ENCODE measurements at places on chromosomes 2 and 18.

- H3K4me3 ChIP-seq: no peak overlapping the region
- no peaks in the 10 kb centered on the region for H3K27me3 ChIP-seq
- DNase-seq: no peak
- H3K27ac ChIP-seq: no peak overlapping the region
- H3K4me1 ChIP-seq: no peaks in the 10 kb centered on the region
These were observed 1009.4 kb upstream of the CELF4 start for GRCh38 chr18:38575023-38575422.

DNA sequence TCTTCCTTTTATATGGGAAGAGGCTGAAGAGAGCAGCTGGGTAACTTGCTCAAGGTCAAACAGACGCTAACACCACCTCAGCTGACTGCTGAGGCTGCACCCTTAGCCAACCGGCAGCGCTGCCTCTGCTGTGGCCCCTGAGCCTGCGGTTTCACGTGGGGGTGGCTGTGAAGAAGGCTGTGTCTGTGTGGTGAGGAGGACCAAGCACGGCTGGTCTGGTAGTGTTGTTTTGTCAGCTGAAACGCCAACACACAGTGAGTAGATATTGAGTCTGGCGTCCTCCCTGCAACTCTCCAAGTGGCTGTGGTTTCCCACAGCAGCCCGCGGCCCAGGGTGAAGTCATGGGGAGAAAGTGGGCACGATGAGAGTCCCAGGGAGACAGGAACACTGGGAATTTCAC, 69.6 kb downstream of the THNSL2 start:
- no peaks in the 10 kb centered on the region for H3K4me1 ChIP-seq
- no peaks in the 10 kb centered on the region for H3K27me3 ChIP-seq
- H3K36me3 ChIP-seq: no peaks in the 10 kb centered on the region
- H3K4me3 ChIP-seq: no peak overlapping the region
- no peak for DNase-seq

DNA sequence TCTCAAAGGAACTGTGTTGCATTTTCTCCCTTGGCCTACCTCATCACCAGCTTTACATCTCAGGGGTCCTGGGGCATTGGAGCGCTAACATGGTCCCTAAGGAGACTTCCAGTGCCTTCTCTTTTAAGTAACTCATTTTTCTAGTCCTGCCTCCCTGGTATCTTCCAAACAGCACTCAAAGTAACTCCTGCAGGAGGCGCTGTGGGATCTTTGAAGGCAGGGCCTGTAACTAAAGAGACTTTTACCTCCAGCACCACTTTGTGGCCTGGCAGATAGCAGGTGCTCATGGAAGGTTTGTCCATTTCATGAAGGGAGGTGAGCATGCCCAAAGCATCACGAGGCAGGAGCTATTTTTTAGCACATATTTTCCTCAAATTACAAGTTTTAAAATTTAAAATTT, 411.0 kb upstream of the GYPC start:
- no peak for DNase-seq
- H3K4me3 ChIP-seq: no peak overlapping the region
- no peaks in the 10 kb centered on the region for H3K36me3 ChIP-seq
- H3K4me1 ChIP-seq: no peaks in the 10 kb centered on the region
- no peaks in the 10 kb centered on the region for H3K27me3 ChIP-seq

- H3K4me3 ChIP-seq: no peak overlapping the region
- H3K4me1 ChIP-seq: no peaks in the 10 kb centered on the region
- DNase-seq: no peak
These were observed 494.4 kb downstream of the SOX11 start for GRCh38 chr2:6186332-6187151.

DNA sequence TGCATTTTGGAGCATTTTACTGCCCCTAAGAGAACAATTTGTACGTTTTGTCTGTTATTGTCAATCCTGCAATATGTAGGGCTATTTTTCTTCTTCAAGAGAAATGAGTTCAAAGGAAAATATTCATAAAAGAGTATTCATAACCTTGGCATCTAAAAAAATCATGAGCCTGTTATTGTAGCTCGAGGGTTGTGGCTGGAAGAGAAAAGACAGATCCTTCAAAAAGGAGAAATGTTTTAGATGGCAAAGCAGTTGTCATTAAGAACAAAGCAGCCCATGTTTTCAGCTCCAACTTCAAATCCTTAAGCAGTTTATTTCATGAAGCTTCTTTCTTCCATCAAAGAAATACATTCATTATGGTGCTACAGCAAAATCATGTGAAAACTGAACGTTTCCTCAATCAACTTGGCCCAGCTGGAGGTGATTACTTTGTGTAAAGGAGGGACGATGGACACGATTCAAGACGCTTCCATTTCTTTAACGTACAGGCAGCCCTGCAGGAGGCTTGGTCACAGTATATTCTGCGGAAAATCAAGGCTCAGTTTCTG, 31.4 kb downstream of the QPCT start:
- H3K36me3 ChIP-seq: no peaks in the 10 kb centered on the region
- H3K27me3 ChIP-seq: no peaks in the 10 kb centered on the region
- H3K4me3 ChIP-seq: peak overlapping the region; percentile 80
- DNase-seq: no peak
- H3K27ac ChIP-seq: peak overlapping the region; percentile 83
- H3K4me1 ChIP-seq: peaks cover 46% of the 10 kb centered on the region

- H3K4me1 ChIP-seq: peaks cover 11% of the 10 kb centered on the region
- H3K36me3 ChIP-seq: no peaks in the 10 kb centered on the region
- H3K27ac ChIP-seq: no peak overlapping the region
- H3K27me3 ChIP-seq: no peaks in the 10 kb centered on the region
These were observed 20.2 kb upstream of the B3GNT2 start for GRCh38 chr2:62175728-62176127.

- no peak overlapping the region for H3K27ac ChIP-seq
- H3K4me3 ChIP-seq: no peak overlapping the region
- no peaks in the 10 kb centered on the region for H3K36me3 ChIP-seq
- H3K27me3 ChIP-seq: no peaks in the 10 kb centered on the region
These were observed 431.2 kb upstream of the CHST9 start for GRCh38 chr18:27616324-27616723.

- H3K4me3 ChIP-seq: no peak overlapping the region
- H3K27me3 ChIP-seq: no peaks in the 10 kb centered on the region
- DNase-seq: no peak
- H3K4me1 ChIP-seq: no peaks in the 10 kb centered on the region
- no peaks in the 10 kb centered on the region for H3K36me3 ChIP-seq
These were observed 88.0 kb downstream of the FTCDNL1 start for GRCh38 chr2:199762963-199763362.

DNA sequence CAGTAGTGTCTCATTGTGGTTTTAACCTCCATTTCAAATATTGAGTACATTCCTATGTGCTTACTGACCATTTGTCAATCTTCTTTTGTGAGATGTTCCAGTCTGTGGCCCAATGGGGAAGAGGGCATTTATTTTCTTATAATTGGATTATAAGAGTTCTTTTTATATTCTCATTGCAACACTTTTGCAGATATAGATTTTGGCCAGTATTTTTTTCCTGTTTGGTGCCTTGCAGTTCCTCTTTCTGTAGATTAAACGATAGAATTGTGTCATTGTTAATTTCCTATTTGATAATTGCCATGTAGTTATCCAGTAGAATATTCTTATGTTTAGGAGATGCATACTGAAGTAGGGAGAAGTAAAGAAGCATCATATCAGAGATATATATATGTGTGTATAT, 56.4 kb upstream of the CYTIP start:
- no peak for DNase-seq
- H3K27ac ChIP-seq: no peak overlapping the region
- H3K27me3 ChIP-seq: no peaks in the 10 kb centered on the region
- no peak overlapping the region for H3K4me3 ChIP-seq
- peaks cover 36% of the 10 kb centered on the region for H3K4me1 ChIP-seq
- H3K36me3 ChIP-seq: no peaks in the 10 kb centered on the region

DNA sequence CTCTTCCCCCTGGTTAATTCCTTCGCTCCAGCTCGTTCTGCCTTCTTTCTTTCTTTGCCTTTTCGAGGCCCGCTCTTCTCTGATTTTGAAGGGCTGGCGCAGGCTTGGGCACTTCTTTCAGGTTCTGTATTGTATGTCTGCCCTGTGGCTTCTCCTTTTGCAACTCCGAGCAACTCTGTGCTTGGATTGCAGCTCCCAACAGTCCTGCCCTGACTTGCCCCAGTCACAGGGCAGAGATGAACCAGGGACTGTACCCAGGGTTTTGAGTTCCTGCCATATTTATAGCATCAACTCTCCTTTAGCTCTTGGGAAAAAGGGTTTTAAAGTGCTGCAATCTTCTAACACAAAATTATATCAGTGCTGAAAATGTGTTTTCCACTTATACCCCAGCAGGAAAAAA, 31.1 kb upstream of the CD8A start:
- H3K27me3 ChIP-seq: no peaks in the 10 kb centered on the region
- H3K4me3 ChIP-seq: no peak overlapping the region
- H3K4me1 ChIP-seq: no peaks in the 10 kb centered on the region
- DNase-seq: no peak
- no peak overlapping the region for H3K27ac ChIP-seq

GRCh38 chr2:25743132-25743830, 69.9 kb upstream of the DTNB start:
- peak overlapping the region; percentile 90 for H3K27ac ChIP-seq
- H3K27me3 ChIP-seq: no peaks in the 10 kb centered on the region
- H3K36me3 ChIP-seq: peaks cover 53% of the 10 kb centered on the region
- peak overlapping the region; percentile 71 for H3K4me3 ChIP-seq

GRCh38 chr2:65438137-65438899, 5.9 kb upstream of the SPRED2 start:
- DNase-seq: no peak
- no peak overlapping the region for H3K27ac ChIP-seq
- peaks cover 33% of the 10 kb centered on the region for H3K27me3 ChIP-seq
- H3K36me3 ChIP-seq: peaks cover 3% of the 10 kb centered on the region
- peaks cover 16% of the 10 kb centered on the region for H3K4me1 ChIP-seq

DNA sequence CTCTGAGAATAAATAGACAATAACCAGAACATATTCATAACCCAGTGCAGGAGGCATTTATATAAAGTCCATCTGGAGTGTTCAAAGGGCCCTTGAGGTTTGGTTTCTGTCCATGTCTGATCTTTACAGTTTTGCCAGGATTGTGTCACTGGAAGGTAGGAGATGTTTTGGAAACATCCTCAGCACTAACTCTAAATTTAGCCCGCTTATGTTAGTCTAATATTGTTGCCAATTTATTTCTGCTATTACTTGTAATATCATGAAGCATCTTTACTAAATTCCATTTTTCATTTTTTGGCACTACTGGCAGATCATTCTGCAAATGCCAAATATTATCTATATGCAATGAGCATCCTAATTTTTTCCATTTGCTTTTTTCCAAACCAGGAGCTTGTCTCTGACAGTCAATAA, 22.4 kb upstream of the REV1 start:
- H3K36me3 ChIP-seq: no peaks in the 10 kb centered on the region
- no peaks in the 10 kb centered on the region for H3K4me1 ChIP-seq
- H3K27me3 ChIP-seq: peaks cover 4% of the 10 kb centered on the region
- DNase-seq: no peak
- H3K4me3 ChIP-seq: no peak overlapping the region
- H3K27ac ChIP-seq: no peak overlapping the region

GRCh38 chr2:38099099-38100028, 23.4 kb upstream of the CYP1B1 start:
- H3K36me3 ChIP-seq: no peaks in the 10 kb centered on the region
- peaks cover 57% of the 10 kb centered on the region for H3K27me3 ChIP-seq
- no peak overlapping the region for H3K27ac ChIP-seq
- H3K4me1 ChIP-seq: peaks cover 12% of the 10 kb centered on the region
- DNase-seq: no peak
- H3K4me3 ChIP-seq: no peak overlapping the region

- H3K27ac ChIP-seq: no peak overlapping the region
- peaks cover 7% of the 10 kb centered on the region for H3K4me1 ChIP-seq
- no peaks in the 10 kb centered on the region for H3K36me3 ChIP-seq
- H3K27me3 ChIP-seq: peaks cover 44% of the 10 kb centered on the region
- H3K4me3 ChIP-seq: no peak overlapping the region
These were observed 2.2 kb downstream of the NOL4 start for GRCh38 chr18:34222307-34223163.

GRCh38 chr2:67486041-67486796, 89.1 kb downstream of the ETAA1 start:
- H3K4me1 ChIP-seq: no peaks in the 10 kb centered on the region
- H3K27ac ChIP-seq: no peak overlapping the region
- H3K4me3 ChIP-seq: no peak overlapping the region
- DNase-seq: no peak

GRCh38 chr2:41990688-41991087, 57.1 kb upstream of the PKDCC start:
- no peak for DNase-seq
- H3K4me1 ChIP-seq: no peaks in the 10 kb centered on the region
- peaks cover 29% of the 10 kb centered on the region for H3K27me3 ChIP-seq
- H3K27ac ChIP-seq: no peak overlapping the region
- no peaks in the 10 kb centered on the region for H3K36me3 ChIP-seq

- no peak overlapping the region for H3K27ac ChIP-seq
- no peaks in the 10 kb centered on the region for H3K4me1 ChIP-seq
- peaks cover 4% of the 10 kb centered on the region for H3K27me3 ChIP-seq
- DNase-seq: no peak
These were observed 78.1 kb upstream of the FAM110C start for GRCh38 chr2:124241-124880.

- H3K36me3 ChIP-seq: no peaks in the 10 kb centered on the region
- peaks cover 51% of the 10 kb centered on the region for H3K4me1 ChIP-seq
- H3K27ac ChIP-seq: peak overlapping the region; percentile 9
- no peak for DNase-seq
These were observed 87.2 kb downstream of the LPIN1 start for GRCh38 chr2:11833601-11834000.

- H3K36me3 ChIP-seq: peaks cover 79% of the 10 kb centered on the region
- DNase-seq: no peak
- no peak overlapping the region for H3K4me3 ChIP-seq
These were observed 184.7 kb downstream of the EIPR1 start for GRCh38 chr2:3192920-3193319.

DNA sequence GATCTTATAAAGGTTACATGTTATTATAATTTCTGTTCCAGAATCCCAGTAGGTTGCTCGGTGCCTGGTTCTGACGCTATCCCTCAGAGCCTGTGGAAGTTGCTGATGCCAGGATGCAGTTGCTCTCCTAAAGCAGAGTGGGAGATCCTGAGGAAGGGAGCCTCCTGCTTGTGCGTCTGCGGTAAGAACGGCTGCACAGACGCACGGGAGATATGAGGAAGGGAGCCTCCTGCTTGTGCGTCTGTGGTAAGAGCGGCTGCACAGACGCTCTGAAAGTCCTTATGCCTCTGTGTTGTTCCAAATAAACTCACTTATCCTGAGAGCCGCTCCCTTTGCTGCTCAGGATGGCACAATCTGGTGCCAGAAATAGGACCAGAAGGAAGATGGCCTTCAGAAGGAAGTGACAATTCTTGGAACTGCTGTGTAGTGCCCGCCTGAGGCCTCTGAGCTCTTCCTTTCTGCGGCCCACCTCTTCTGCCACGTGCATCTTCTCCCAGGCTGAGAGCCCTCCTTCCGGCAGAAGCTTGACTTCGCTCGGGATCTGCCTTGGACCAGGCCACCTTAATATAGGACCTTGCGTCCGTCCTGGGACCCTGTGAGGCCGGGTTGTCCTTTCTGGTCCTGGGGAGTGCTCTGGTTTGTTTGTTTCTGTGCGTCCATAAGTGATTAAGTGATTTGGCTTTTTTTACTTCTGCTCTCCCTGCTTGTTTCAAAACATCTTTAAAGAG, 89.5 kb downstream of the RTP5 start:
- no peak overlapping the region for H3K4me3 ChIP-seq
- H3K4me1 ChIP-seq: peaks cover 45% of the 10 kb centered on the region
- DNase-seq: no peak
- H3K27ac ChIP-seq: no peak overlapping the region
- H3K27me3 ChIP-seq: no peaks in the 10 kb centered on the region
- H3K36me3 ChIP-seq: peaks cover 29% of the 10 kb centered on the region

All from activated B cell treated with CpG ODN at 0.5 μM for 24 hours (primary cell).